Stimulated activated CD8-positive, alpha-beta memory T cell treated with anti-CD3 and anti-CD28 coated beads, Interleukin-15, amount 100 ng/mL, for 24 hours (primary cell): ENCODE measurements at places on chromosomes 3 and 15.

DNA sequence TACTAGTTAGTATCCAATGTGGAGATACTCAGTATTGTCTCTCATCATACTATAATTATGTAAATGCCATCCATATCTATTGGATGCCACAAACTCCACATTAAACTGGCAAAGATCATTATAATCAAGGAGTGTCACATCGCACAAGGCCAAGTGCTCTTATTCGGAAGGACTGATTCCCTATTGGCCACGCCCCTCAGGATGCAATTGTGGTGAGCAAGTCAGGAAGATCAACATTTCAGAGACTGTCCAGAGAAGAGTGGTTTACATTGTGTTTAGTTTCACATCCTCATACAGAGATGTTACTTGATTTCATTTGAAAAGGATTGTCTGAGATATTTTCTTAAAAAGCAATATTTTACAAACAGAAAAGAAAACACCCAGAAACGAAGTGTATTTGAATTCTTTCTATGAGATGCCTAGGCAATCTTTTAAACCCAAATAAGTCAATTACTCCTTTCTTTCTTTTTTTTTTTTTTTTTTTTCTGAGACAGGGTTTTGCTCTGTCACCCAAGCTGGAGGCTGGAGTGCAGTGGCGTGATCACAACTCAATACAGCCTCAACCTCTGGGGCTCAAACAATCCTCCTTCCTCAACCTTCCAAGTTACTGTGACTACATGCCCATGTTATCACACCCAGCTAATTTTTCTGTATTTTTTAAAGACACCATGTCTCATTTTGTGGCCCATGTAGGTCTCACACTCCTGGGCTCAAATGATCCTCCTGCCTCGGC is 369.1 kb downstream of the RBMS3 start:
- DNase-seq = no peak

DNA sequence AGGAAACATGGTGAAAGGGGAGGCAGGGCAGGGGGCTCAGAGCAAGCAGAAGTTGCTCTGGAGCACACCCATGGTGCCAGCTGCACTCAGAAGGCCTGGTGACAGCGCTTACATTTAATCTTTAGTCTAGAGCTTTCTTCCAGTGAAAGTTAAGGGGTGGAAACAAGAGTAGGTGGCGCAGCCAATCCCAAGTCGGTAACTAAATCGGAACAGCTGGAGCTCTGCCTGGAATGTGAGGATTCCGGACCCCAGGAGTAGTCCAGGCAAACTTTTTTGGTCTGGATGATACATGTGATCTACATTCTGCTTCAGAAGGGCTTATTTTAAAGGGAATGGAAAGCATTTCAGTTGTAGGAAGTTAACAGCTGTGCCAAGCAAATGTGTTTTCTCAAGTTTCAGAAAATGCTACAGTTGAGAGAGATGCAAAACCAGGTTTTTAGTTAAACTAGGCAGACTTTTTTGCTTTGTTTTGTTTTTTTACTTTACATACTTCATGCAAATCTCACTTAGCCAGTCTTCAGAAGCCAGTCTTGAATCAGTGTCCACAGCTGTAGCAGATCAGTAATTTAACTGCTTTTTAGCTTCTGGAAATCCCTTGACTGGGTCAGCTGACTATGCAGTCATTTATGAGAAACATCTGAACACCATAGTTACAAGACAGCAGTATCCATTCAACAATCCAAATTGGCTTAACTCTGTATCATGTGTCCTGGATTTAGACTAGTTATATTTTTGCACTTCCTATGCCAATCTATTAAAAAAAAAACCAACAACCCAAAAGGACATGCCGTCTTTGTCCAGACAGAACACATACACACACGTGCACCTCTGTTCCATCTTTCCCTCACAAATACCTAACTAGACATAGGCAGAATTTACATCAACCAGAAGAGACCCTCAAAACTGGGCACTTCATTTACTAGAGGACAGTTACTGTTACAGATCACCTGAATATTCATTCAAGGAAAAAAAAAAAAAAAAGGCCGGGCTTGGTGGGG is 33.2 kb downstream of the ZNF106 start:
- no peak for DNase-seq

DNA sequence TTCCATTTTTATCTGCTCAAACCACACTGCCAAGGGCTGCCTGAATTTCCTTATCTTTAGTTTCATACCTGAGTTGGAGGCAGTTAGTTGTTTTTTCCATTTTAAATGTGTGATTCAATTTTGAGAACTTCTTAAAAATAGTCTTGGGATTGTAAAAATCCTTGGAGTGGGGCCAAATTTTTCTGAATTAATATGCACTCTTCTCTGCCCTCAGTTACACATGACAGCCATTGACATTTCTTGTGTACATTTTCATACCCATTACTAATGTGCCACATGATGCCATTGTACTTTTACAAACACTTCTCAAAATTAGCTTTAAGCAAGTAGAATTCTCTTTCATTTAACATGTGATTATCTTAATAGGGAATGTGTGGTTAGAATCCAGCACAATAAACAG is 141.7 kb downstream of the C3orf38 start:
- DNase-seq = no peak

DNA sequence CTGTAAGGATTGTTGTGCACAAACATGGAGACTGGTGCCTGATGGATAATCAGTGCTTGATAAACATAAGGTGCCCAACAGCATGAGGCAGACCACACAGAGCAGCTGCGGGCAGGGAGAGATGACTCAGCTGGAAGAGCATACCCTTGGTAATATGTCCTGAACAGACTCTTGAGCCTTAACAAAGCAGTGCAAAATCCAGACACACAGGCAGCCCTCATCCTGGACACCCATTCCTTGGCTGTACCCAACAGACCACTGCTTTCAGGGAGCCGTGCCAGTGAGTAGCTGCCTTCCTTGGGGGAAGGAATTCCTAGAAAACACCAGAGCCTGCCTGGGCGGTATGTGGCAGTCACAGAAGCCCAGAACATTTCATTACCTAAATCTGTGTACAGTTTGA is 156.2 kb downstream of the CLSTN2 start:
- DNase-seq = no peak

DNA sequence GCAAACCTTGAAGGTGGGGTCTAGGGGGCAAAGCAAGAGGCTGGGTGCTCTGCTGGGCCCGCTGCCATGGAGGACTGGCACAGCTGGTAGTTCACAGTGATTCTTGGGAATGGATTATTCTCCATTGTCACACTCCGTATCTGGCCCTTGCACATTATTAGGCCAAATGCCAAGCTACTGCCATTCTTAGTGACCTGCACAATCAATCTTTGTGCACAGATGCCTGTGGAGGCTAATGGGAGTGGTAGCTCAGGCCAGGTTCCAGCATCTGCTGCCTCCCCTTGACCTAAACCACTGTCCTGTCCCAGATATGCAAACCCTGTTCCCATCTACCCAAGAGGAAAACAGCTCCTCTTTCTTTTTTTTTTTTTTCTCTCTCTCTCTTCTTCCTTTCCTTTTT is 67.5 kb downstream of the TIPARP start:
- DNase-seq = no peak

GRCh38 chr3:39362812-39363211 is 20.4 kb upstream of the SLC25A38 start:
- no peak for DNase-seq
